ENCODE measurements at places on chromosomes 1 and 21.

GRCh38 chr1:222995236-222995580 is 147.8 kb downstream of the TLR5 start:
- no peak for DNase-seq

DNA sequence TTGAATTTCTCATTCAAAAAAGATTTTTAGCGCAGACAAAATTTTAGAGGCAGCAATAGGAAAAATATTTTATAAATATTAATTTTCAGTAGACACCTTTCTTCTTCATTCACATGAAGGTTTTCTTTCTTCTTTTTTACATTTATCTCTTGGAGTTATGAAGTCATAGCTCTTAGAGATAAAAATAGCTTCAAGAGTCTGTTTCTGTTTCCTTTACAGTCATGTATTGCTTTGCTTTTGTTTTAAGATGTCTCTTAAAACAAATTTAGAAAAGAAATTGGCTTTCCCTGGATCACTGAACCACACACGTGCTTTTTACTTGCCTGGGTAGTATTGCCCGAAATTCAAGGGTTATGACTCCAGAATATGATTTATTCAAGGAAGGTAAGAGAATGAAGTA is 369.9 kb upstream of the LRRC7 start:
- DNase-seq = no peak

- no peak for DNase-seq
These were observed 2.1 kb downstream of the TEX38 start for GRCh38 chr1:46673749-46674182.

- DNase-seq = no peak
These were observed 6.7 kb downstream of the MATN1 start for GRCh38 chr1:30716646-30717045.

DNA sequence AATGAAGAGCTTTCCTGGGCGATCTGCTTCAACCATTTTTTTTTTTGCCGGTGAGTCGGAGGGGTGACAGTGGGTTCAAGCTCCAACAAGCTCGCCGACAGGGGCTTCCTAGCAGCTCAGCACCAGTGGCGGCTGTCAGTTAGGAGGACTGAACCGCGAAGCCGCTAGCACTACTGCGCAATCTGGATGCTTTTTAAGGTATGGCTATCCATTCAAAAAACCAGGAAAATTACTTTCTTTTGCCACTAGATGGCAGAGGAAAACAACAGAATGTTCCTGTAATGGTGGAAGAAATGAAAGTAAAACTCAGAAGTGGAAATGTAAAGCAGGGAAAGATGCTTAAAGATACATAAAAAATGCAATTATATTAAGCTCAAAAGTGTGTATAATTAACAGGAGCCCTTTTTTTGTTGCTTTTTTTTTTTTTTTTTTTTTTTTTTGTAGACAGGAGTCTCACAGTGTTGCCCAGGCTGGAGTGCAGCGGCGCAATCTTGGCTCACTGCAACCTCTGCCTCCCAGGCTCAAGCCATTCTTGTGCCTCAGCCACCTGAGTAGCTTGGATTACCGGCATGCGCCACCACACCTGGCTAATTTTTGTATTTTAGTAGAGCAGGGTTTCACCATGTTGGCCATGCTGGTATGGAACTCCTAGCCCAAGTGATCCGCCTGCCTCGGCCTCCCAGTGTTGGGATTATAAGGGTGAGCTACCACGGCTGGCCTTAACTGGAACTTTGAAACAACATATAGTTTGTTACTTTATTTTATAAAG is 8.5 kb downstream of the KYAT3 start:
- DNase-seq = no peak

GRCh38 chr1:181077576-181078242 is 10.8 kb upstream of the IER5 start:
- no peak for DNase-seq

DNA sequence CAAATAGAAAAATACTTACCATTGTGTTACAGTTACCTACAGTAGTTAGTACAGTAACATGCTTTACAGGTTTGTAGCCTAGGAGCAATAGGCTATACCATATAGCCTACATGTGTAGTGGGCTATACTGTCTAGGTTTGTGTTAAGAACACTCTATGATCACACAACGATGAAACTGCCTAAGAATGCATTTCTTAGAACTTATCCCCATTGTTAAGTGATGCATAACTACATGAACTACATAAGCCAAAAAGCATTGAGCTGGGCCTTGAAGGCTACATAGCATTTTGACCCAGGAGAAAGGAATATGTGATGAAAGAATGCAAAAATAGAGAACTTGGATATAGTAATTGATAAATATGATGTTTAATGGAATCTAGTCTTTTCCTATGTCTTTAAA is 46.4 kb upstream of the JUN start:
- DNase-seq = no peak

DNA sequence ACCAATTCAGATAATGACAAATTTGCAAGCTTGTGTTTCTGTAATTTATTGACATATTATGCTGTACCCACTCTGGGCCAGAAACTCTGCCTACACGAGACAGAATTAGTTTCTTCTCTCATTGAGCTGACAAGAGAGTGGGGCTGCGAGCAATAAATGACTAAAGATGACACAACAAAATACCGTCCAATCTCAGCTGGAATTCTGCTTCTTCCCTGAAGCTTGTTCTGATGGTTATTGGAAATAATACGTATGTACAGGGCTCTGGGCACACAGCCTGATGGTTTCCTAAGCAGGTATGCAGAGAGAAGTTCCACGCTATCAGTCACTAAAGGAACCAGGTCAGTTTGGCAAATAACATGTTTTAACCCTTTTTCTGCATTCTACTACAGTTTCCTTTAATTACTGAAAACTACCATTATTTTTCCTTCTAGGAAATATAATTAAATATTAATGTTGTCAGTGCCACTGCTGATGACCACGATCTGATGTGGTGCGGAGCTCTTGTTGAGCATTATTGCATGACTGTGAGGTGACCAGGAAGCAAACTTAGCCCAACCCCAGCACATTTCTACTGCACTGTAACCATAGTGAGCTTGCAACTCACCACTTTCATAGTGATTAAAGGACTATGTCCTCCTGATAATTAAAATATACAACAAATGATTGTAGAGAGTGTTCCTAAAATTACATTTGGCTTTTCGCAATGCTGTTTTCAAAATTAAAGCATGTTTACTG is 221.4 kb upstream of the L1TD1 start:
- no peak for DNase-seq

Data from AG04449 (cell line).